ENCODE measurements at places on chromosomes 11 and 22.

DNA sequence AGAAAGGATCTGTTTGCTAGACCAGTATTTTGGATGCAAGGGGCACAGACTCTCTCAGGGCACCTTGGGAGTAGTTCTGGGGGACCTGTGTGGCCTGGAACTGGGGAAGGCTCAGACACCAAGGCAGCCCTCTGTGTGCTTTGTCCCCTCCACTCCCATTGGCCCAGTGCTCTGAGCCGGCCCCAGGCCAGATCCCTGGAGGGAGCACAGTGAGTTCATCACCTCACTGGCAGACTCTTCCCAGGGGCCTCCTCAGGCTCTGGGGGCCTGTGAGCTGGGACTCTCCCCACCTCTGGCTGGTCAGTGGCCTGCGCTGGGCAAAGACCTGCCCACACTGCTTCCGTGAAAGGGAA, 51.7 kb downstream of the CHRDL2 start:
- no peak for DNase-seq

DNA sequence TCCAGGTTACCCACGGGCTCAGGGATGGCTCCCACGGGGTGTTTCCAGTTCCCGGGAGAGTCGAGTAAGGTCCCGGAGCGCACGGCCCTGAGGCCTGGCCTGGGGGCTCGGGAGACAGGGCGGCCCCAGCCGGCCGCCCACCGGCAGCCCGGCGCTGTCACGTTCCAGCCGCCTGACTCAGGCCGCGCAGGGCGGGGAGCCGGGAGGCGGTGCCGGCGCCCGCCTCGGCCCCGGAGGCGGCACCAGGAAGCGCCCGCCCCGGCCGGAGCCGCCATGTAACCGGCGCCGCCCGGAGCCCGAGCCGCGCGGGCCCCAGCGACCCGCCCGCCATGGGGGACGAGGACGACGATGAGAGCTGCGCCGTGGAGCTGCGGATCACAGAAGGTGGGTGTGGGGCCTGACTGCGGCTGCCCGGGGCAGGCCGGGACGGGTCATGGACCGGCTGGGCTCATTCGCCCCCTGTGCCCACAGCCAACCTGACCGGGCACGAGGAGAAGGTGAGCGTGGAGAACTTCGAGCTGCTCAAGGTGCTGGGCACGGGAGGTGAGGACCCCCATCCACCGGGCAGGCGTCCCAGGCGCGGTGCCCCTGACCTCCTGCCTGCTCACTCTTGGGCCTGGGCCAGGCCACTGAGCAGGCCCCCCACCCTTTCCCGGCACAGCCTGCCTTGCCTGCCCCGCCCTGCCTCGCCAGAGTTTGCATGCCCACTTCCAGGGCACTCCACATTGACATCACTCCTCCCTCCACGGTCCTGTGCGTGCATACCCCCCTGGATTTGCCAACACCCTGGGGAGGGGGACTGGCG, at the start of gene RPS6KA4:
RPS6KA4 (plus strand) TSS at position 256 of the 805 bp plus-strand sequence; CDS start at position 330, 74 bp downstream.
- no peak for DNase-seq

DNA sequence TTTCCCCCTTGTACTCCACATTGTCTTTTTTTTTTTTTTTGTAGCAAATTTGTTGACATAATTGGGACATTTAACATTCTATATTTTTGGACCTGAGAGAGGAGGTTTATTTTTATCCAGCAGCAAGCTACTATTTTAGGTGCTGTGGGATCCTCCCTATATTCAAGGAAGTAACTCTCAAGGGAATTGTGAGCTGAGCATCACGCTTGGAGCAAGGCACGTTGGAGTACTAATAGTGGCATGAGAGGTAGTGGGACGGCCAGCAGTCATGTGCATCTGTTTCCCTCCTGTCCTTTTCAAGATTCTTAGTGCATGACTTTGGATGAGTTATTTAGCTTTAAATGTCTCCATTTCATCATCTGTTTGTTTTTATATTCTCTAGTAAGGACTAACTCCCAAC, 52.3 kb downstream of the EXT2 start:
- DNase-seq: no peak

DNA sequence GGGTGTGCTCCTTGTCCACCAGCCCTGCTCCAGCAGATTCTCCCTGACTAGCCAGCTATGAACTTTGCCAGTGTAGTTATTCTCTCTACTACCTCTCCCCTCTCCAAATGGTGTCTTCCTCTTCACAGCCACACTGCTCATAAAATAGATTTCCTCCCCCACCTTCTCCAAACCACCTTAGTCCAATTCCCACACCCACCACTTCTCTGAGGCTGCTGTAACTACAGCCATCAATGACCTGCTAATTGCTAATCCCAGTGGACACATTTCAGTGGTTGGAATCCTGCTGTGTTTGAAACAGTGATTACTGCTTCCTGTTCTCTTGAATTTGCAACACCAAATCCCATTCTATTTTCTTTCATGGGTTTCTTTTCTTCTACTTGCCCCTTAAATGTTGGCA, 23.4 kb downstream of the SYT9 start:
- no peak for DNase-seq

- DNase-seq: no peak
These were observed 215.4 kb downstream of the METTL15 start for GRCh38 chr11:28323621-28324020.

GRCh38 chr11:14713496-14714244, 70.1 kb downstream of the PDE3B start:
- no peak for DNase-seq

DNA sequence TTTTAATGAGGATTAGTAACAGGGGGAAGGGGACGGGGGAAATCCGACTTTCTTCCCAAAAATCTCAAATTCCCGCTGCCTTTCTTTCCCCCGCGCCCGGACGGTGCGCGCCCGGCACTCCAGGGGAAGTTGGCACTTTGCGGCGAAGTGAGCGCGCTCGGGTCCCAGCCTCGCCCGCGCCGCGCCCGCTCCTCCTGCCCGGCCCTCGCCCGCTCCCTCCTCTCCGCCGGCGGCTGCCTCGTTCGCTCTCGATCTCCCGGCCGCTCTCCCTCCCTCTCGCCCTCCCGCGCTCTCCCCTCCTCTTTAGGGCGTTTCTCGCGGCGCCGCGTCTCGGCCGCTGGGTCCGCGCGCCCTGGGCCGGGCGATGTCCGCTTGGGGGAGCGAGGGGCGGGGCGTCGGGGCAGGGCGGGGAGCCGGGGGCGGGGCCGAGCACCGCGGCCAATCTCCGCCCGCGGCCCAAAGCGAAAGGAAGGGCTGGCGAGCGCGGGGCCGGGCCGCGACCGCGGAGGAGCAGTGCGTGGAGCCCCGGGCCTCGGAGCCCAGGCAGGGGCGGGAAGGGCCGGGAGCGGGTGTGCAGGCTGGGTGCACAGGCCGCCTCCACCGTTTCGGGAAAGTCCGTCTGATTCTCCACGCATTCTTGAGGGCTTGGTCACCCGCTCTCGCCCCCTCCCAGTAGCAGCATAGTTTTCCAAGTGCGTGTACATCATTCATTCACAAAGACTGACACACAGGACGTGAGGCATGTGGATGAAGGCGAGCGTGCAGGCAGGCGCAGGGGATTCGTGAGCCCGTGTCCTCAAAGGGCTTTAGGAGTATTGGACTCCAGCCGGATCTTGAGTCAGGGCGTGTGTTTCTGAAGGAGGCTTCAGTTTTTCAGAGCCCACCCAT, 65.1 kb downstream of the ETS1 start:
- peak; percentile 91 for DNase-seq

DNA sequence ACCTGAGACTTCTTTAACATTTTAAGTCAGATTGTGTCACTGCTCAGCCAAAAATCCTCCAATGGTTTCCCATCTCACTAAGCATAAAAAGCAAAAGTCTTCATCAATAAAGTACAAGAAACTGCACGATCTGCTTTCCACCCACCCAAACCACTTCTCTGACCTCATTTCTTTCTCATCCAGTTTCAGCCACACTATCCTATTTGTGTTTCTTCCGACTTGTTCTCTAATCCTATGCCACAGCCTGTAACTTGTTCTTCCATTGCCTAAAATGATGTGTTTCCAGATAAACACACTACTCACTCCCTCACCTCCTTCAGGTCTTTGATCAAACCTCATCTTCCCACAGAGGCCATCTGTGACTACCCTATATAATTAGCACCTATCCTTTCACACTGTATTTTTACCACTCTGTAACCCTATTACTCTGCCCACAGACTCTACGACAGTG, 28.4 kb downstream of the ARHGAP32 start:
- no peak for DNase-seq

DNA sequence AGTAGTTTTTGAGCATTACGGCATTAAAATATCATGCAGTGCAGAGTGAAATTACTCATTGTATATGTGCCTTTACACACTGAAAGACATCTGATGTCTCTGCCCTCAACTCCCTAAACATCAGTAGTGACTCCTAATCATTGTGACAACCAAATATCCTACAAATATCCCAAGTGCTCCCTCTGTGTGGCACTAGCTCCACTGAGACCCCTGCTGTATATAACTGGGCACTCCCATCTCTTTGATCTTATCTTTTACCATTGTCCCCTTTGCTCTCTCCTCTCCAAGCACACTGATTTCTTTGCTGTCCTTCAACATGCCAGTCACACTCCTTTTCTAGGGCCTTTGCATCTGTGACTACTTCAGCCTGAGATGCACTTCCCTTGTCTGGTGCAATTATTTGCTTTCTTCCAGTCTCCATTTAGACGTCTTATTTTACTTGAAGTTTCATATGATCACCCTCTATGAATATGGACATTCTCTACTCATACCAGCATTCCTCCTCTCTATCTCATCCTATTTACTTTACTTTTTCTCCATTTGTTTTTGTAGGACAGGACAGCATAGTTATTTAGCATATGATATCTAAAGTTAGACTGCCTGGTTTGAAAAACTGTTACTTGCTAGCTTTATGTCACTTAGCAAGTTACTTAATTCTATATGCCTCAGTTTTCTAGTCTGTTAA, 2.4 kb downstream of the SLC5A12 start:
- no peak for DNase-seq

DNA sequence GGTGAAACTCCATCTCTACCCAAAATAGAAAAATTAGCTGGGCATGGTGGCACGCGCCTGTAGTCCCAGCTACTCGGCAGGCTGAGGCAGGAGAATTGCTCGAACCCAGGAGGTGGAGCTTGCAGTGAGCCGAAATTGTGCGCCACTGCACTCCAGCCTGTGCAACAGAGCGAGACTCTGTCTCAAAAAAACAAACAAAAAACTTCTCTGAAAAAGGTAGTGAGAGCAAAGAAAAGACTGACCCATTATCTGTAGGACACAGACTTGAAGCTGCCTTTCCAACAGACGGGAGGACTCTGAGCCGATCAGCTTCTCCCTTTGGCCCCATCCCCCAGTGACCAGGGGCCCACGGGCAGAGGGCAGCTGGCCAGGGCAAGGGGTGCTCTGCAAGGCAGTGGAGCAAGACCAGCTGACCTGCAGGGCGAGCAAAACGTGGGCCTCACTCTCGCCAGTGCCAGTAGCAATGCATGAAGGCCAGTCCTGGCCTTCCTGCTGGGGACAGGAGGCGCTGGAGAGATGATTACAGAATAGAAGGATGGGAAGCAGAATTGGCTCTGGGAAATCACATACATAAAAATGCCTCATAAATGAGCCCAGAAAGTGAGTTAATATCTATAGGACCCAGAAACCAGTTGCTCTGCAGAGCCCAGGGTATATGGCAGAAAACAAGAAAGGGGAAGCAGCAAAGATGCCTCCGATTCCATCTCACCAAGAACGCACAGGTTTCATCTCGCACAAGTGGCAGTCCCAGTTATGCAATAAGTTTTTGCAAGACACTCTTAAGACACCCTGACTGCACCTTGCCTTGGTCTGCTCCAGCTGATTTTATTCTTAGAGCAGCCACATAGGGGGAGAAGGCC, 2.8 kb downstream of the EHD1 start:
- DNase-seq: no peak

GRCh38 chr22:47057916-47058585, 295.6 kb downstream of the TBC1D22A start:
- no peak for DNase-seq

DNA sequence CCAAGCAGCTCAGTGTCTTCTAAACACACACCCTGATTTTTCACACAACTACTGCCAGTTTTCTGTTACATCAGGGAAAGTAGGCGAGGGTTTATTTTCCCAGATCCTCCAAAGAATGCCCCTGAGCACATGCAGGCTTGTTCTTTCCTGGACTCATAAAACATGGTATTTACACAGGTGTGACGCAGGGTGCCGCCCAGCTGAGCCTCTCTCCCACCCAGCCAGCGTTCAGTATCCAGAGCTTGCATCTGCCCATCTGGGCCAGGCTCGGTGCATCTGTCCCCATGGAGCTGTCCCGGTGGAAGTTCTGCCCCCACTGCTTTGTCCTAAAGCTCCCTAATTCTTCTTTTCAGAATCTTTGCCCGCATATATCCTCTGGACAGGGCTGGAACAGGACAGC, 44.8 kb upstream of the ISX start:
- no peak for DNase-seq

DNA sequence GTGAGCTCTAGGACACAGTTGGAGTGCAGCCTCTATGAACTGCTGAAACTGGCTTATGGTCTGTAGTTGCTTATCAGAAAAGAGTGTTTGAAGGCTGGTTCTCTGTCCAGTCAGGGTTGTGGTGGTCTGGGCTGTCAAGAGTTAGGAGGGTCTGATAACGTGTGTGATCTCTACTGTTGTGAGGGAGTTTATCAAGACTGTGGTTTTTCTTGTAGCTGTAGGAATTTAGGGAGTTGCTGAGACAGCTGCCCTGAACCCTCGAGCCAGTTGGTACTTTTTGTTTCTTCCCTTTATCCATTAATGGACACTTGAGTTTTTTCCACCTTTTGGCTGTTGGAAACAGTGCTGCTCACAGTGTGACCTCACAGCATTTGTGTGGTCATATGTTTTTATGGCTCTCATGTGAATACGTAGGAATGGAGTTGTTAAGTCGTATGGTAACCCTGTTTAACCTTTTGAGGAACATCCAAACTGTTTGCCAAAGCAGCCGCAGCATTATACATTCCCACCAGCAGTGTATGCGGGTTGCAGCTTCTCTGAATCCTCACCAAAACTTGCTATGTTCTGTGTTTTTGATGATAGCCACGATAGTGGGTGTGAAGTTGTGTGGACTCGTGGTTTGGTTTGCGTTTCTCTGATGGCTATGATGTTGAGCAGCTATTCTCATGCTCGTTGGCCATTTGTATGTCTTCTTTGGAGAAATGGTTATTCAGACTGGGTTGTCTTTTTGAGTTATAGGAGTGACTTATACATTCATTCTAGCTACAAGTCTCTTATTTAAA, 20.9 kb upstream of the DGCR8 start:
- no peak for DNase-seq

DNA sequence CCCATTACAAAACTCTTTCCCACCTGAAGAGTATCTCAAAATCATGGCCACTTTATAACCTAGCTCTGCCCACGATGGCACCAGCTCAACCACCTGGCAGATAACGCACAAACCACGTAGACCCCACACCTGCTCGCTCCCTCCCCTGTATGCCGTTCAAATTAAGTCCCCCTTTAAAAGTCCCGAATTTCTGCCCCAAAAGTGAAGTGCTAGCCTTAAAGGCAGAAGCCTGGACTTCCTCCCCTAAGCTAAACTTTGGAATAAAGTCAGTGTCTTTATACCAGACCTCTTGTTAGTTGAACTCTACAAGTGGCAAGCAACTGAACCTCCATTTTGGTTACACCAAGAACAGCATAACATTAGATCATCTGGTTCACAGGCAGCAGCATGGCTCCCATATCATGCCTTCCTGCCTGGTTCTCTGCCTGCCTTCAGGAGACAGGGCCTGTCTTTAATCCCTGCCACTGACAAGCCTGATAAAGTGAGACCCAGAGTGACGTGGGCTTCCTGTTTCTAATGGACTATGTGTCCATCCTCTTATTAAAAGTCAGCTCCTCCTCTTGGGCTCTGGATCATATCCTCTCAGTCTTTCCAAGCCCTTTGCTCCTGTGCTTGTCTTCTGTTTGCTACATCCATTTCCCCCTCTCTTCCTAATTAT, 32.6 kb upstream of the NNMT start:
- DNase-seq: no peak
